Activated T-helper 1 cell treated with anti-CD3 and anti-CD28 coated beads, Interleukin-2, amount 50 U/mL, for 16 hours (primary cell): ENCODE measurements at places on chromosomes 5 and 9.

GRCh38 chr5:39223565-39224156 is 4.3 kb upstream of the FYB1 start:
- no peak for DNase-seq

DNA sequence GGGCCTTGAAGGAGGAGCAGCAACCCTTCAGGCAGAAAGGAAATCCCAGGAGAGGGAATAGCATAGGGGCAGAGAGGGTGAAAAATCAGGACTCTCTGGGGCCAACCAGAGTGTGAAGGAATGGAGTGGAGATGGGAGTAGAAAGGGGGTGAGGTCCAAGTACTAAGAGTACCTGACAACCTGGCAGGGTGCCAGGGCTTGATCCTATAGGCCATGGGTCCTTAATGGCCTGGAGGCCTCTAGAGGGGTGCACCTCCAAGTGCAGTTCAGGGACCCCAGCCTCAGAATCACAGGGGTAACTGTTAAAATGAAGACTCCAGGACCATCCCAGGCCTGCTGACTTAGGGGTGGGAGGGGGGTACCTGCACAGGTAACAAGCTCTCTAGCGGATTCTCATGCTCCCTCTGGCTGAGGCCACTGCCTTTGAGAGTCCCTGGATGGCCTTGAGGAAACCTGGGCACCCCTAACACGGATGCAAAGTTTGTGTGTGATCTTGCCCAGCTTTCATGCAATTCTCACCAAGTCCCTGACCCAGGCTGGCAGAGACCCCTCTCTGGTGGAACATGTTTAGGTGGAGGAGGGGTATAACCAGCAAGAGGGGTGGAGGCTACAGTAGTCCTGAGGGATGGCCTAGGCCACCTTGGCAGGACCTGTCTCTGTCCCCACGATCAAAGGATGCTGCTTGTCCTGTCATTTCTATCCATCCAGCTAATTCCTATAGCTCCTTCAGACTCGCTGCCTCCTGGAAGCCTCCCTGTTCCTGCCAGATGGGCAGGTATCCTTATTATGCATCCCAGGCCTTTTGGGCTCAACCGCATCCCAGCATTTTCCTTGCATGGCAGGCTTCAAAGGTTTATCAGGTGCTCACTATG is 17.6 kb upstream of the CSF1R start:
- DNase-seq = no peak

DNA sequence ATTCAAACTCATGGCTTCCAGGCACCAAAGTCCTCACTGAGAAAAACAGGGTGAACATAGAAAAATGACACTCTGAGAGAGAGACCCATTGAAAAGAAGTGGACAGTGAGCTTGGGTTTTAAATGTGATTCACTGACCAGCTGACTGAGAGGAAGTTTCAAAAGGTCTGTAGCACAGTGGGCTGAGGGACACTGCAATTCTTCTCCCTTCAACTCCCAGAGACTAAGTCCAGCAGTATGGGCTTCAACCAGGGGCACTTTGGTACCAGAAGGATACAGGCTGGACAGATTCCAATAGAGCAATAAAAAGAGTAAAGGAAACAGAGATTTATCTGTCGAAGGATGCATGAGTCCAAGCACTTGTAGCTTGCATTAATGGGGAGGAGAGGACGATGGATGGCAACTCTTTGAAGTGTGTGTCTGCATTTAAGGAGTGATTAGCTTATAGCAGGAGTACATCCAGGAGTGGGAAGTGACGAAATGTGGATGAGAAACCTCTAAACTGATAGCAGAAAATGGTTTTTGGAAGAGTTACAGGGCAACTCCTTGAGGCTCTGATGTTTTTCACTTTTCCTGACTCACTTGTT is 117.0 kb upstream of the ANKRD55 start:
- DNase-seq = no peak

- DNase-seq = no peak
These were observed 370.8 kb upstream of the RFX3 start for GRCh38 chr9:3896576-3896975.

- no peak for DNase-seq
These were observed 41.3 kb upstream of the SEMA5A start for GRCh38 chr5:9587135-9587534.
